ENCODE measurements at places on chromosomes 1 and 21.

DNA sequence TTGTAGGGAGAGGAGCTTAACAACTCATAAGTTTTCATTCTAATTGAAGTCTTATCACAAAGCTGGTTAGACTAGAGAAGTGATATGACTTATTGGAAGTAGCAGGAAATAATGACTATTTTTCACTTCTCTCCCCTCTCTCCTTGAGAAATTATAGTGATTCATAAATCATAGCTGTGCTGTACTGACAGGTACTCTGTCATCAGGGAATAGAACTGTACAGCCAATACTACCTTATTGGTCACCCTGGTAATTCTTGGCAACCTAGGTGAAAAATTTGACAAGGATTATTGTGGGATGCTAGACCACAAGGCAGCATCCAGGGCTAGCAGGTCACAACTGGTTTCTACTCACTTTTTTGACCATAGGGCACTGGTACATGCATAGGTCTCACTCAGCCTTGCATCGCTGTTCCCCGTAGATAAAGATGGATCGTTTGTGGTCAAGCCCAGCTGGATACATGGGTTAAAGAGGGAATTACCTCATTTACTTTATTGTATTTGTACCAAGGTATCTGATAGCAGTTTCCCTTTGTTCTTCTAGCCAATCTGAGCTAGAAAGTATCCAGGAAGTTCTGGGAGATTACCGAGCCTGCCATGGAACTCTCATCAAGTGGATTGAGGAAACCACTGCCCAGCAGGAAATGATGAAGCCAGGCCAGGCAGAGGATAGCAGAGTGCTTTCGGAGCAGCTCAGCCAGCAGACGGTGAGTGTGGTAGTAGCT is 113.6 kb downstream of the MACF1 start:
- no peak for DNase-seq

- DNase-seq: no peak
Measured at GRCh38 chr1:36367066-36367465, 18.7 kb downstream of the STK40 start.

DNA sequence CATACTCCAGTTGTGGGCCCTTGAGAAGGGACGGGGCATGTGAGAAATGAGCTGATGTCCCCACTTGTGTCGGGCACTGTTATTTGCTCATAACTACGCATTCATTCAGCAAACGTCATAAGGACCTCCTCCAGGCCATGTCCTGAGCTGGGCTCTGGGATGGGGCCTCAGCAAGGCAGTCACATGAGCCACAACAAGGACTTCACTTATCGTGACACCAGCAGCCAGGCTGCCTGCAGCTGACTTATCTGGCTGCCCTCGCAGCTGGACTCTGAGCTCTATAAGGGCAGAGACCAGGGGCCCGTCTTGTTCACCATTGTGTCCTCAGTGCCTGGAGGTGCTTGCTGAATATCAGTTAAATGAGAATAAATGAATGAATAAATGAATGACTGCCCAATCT is 37.5 kb upstream of the GRIK3 start:
- DNase-seq: no peak

- DNase-seq: no peak
Measured at GRCh38 chr1:43622901-43623780, 26.8 kb upstream of the KDM4A start.

DNA sequence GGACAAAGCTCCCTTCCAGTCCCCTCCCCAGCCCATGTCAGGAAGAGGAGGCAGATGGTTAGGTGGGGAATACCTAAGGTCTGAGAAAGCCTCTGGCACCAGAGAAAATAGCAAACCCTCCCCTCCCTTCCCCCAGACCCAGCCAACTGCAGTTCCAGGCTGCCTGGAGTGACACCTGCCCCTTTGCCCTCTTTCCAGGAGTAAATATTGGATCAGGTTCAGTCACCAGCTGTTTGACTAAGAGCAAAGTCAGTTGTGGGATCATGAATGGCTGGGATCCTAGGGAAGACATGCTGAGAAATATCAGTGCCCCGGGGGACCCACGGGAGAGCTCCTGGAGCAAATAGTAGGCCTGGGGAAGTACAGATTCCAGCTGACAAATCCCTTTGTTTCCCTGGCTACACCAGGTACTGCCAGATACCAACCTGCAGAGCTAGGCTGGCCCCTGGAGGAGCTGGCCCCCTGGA is 12.2 kb upstream of the CDK18 start:
- DNase-seq: no peak
